ENCODE measurements at places on chromosomes 7 and 10.

DNA sequence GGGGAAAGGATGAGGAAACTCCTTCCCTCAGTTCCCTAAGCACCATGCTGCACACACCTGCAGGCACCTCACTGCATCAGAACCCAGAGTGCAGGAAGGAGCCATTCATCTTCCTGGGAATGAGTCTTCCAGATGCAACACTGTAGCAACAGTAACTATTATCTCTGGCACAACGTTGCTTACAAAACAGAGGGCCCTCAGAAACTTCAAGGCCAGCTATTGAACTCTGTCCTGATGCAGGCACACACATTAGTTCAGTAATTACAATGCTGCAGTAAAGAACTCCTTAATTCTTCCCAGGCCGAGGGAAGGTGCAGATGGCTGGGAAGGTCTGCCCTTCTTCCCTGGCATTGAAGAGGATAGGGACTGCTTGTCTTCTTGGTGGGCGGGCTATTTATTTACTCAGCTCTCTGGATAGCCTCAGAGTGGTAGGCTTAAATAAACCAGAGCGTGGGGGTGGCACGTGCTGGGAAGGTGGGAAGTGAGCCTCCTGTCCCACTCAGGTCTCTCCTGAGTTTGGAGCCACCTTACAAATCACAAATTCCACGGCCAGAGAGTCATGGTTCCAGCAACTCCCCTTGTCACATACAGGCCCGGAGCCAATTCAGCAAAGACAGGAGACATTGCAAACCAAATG is 125.1 kb upstream of the JCAD start:
- DNase-seq, result no peak

GRCh38 chr7:39534599-39534998 is 31.6 kb upstream of the YAE1 start:
- no peak for DNase-seq

DNA sequence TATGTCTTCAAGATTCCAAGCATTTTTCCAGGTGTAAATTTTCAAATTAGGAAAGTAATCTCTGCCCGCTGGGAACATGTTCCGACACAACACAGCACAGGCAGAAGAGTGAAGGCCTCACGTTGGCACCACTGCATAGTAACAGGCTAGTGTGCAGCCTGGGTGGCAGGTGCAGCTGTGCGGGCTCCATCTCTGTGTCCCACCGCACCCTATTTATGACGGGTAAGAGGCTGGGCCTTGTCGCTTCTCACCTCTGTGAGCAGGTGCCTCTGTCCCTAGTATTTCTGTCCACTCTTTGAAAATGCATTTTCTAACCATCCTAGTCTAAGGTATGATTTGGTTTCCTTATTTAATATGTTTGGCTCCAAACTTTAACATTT is 24.1 kb downstream of the VIPR2 start:
- DNase-seq, result no peak

GRCh38 chr10:124999433-125000365 is 57.8 kb downstream of the ZRANB1 start:
- no peak for DNase-seq

DNA sequence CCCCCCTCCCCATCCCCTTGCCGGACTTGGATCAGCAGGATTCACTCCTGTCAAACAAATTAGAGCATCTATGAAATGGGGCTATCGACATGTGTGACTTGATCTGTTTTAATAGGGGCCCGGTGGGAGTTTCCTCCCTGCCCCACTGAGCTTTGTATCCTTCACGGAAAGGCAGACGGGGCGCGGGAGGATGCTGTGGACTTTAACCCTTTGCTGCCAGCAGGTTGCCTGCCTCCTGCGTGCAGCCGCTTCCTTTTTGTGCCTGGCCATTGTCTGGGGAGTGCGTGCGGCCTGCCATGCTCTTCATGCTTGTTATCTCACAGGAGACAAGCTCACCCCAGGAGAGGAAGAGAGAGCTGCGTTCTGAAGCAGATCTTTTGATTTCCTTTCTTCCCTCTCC is 512.8 kb upstream of the GALNT17 start:
- DNase-seq, result no peak

GRCh38 chr7:99473315-99473596 is 566 bp downstream of the ZNF789 start:
- no peak for DNase-seq

DNA sequence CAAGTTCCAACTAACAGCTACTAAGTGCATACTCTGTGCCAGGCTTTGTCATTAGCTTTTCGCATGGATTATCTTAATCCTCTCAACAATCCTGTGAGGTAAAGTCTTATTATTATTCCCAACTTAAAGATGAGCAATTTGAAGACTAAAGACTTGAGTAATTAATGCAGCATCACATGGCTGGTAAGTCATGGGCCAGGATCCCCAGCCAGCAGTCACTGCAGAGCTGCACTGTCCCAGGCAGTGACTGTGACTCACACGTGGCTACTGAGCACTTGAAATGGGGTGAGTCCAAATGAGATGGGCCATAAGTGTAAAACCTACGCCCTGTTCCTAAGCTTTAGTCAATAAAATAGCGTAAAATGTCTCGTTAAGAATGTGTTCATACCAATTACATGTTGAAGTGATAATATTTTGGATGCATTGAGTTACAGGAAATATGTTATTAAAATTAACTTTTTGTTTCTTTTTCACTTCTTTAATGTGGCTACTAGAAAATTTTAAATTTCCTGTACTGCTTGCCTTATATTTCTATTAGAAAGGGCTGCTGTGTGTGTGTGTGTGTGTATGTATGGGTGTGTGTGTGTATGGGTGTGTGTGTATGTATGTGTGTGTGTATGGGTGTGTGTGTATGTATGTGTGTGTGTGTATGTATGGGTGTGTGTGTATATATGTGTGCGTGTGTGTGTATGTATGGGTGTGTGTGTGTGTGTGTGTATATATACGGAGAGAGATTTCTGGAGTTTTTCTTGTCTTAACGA is 756.3 kb downstream of the AUTS2 start:
- DNase-seq, result no peak

DNA sequence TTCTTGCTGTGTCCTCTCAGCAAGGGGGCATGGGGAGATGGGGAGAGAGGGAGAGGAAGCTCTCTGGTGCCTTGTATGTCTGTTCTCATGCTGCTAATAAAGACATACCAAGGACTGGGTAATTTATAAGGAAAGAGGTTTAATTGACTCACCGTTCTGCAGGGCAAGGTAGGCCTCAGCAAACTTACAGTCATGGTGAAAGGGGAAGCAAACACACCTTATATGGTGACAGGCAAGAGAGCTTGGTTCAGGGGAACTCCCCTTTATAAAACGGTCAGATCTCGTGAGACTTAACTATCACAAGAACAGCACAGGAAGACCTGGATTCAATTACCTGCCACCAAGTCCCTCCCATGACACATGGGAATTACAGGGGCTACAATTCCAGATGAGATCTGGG is 464.7 kb upstream of the CELF2 start:
- DNase-seq, result no peak

- DNase-seq, result no peak
These were observed 52.1 kb downstream of the FOXL3 start for GRCh38 chr7:341841-342638.

- peak; percentile 38 for DNase-seq
These were observed 1.8 kb downstream of the SNCG start for GRCh38 chr10:86960003-86960862.

DNA sequence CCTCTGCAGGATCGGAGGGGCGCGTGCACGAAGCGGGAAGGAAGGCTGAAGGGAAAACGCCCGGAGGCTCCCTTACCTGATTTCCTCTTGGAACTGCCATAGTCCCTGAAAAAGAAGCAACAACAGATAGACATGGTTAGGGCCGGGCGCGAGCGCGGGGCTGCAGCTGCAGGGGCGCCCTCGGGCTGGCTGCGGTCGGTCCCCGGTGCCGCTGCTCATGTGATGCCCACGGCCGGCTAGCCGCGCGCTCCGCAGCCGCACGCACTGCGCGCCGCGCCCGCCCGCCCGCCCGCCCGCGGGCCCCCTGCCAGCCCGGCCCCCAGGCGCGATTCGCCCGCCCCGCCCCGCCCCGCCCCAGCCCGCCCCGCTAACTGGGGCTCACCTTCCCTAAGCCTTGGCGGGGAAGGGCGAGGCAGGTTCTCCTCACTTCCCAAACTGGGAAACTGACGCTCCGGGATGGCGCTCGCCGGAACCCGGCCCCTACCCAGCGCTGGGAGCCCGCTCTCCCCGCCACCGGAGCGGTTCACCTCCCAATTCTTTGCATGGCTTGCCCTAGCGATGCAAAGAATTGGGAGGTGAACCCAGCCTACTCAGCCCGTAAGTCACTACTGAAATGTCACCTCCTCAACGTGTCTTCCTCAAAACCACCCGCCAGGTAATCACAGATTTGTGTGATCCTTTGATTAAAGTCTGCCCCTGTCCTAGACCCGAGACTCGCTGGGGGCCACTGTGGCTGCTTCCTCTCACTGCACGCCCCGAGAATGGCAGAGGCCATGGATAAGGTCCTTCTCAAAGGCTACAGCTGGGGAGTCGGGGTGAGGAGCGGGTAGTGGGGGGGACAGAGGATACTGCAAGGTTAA is 162.2 kb downstream of the SH3PXD2A start:
- peak; percentile 35 for DNase-seq

DNA sequence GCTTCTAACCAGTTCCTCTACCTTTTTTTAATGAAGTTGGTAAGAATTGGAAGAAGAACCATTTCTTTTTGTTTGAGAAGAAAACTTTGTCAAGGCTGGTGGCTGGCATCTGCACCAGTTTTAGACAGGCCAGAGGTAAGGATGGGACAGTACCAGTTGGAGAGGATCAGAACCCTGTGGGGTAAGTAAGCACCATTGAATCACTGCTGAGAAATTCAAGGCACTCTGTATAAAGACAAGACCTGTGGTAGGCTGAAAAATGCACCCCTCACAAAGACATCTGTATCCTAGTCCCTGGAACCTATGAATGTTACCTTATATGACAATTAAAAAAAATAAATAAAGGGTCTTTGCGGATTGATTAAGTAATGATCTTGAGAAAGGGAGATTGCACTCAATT is 166.7 kb upstream of the NRP1 start:
- no peak for DNase-seq

DNA sequence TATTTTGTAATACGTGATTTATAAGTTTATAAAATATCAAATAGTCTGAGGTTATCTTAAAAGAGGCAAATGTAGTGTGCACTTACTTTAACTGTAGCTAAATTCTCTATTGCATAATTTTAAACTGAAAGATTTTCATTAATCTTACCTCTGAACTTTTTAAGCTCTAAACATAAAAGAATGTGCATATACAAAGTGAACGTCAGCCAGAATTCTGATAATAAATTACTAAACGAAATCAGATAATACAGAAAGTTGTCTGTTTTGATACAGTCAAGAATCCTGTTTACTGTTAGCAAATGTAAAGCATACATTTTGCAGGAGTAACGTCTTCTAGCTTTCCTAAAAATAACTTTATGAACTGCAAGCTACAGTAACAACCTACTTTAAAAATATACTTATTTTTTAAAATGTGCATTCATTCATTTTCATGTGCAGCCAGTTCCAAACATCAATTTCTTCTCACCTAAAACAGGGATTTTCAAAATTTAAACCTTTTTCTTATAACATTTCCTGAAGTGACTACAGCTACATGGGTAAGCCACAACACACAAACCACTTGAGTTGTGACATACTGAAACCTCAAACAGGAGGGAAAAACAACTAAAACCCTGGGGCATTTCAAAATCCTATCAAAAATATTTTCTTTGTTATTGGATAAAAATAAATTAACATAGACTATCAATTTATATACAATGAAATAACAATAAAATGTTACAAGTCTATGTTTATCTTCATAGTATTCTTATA is 92.7 kb downstream of the RNLS start:
- no peak for DNase-seq

DNA sequence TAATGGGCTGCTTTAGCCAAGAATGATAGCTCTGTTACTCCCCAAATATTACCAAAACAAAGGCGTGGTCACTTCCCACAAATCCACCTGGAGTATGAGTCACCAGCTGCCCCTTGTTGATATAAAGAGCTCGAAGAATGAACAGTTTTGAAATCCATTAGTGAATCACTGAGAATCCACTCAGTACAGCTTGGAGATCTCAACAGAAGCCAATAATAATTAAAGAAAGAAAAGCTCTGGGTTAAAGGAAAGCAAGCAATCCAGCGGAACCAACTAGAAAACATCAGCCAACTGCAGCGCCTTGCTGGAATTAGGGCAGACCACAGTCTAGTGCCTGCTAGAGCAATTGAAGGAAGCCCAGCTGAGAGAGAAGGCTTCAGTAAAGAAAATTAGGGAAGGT is 576.0 kb upstream of the C7orf33 start:
- no peak for DNase-seq

GRCh38 chr7:117172283-117172682 is 150.6 kb downstream of the WNT2 start:
- no peak for DNase-seq
